HT1080 (cell line): ENCODE measurements at places on chromosomes 12 and 14. TPM values are rescaled to one million over a fixed set of nuclear protein-coding genes. Genes with fewer than 3 reads are reported as not detected.

Gene AQP6
- not detected in 2 replicates for total RNA-seq

DNA sequence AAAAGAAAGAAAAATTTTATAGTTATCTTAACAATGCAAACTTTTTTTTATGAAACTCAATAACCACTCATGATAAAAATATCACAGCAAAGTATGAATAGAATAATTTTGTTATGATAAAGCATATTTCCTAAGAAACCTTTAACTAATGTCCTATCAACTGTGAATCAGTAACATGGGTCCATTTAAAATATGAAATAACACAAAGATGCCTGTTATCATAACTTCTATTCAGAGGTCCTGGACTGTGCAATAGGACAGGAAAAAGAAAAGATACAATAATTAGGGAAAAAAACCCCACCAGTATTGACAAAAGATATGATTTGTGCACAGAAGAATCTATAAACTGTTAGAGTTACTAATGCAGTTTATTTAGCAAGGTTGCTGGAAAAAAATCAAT, 245.4 kb downstream of the FOXN3 start:
- no peak for DNase-seq

GRCh38 chr14:95523815-95524448, 7.5 kb upstream of the SYNE3 start:
- no peak for DNase-seq

GRCh38 chr12:25859976-25860375, 98.5 kb upstream of the RASSF8 start:
- DNase-seq = no peak

Gene SRRM4
- total RNA-seq = not detected in 2 replicates

GRCh38 chr12:16553457-16553856, 52.5 kb downstream of the LMO3 start:
- no peak for DNase-seq

Gene LGR5
- 0.10 TPM in 1 of 2 replicates, not detected in the other for total RNA-seq
